Amniotic stem cell (primary cell): ENCODE measurements at places on chromosomes 5 and 9.

DNA sequence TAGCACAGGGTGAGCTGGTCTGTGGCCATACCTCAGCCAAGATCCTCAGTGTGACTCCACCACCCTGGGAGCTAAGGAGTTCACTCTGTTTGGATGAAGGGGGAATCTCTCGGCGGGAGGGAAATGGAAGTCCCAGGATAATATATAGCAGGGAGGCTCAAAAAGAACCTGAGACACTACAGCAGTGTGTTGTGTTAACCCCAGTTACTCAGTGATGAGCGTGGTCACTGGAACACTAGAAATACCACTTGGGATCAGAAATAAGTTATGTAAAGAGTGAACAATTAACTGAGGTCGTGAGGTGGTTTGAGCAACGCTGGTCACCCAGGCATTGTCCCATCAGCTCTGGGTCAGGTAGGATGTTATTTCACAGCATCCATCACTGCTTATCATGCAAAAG is 59.3 kb upstream of the ADAMTS16 start:
- no peak for DNase-seq

GRCh38 chr9:76943054-76943453 is 37.1 kb upstream of the PRUNE2 start:
- DNase-seq, result no peak

GRCh38 chr5:139734539-139734916 is 61.1 kb upstream of the PSD2 start:
- DNase-seq, result no peak

DNA sequence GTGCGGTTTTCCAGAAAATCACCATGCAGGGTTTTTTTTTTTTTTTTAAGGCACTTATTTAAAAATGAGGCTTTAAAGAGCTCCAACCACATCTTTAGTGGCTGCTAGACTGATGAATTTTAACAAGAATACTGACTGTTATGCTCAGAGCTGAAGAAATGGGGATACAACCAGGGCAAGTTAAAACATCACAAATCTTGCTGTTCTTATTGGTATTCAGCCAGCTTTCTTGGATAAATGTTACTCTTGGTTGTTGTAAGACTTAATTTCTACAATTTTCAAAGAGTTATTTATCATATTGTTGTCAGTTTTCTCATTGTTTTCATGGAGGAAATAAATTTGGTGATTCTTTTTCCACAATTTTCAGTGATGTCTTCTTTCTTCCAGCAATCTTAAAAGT is 352.8 kb upstream of the FAM174A start:
- no peak for DNase-seq

DNA sequence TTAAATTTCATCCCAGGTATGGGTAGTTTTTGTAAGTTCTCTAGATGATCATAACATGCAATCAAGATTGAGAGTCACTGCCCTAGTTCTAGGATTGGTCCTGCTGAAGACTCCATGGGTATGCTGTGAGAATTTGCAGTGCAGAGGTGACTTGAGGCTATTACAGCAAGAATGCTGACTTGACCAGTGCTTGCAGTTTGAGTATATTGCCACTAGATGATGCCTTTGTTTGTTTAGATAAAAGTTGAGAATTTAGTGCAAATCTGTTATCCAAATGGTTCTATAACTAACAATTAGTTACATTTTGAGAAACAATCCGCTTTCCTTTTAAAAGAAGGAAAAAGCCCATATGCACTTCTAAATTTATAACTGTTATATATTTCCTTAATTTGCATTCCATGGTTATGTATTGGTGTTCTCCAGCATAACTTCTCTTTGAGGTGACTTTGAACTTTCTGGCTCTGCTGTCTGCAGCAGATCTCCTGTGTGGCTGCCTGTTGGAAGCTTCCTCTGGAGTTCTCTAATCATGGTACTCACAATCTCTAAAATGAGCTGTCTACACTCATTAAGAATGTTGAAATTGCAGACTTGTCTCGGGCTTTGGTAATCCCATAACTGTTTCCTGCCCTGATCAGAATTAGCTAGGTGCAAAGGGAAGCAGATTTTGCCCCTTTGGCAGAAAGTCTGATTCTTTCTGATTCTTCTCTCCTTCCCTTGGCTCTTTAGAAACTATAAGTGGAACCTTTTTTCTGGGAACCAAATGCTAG is 24.9 kb downstream of the MELK start:
- peak; percentile 55 for DNase-seq

DNA sequence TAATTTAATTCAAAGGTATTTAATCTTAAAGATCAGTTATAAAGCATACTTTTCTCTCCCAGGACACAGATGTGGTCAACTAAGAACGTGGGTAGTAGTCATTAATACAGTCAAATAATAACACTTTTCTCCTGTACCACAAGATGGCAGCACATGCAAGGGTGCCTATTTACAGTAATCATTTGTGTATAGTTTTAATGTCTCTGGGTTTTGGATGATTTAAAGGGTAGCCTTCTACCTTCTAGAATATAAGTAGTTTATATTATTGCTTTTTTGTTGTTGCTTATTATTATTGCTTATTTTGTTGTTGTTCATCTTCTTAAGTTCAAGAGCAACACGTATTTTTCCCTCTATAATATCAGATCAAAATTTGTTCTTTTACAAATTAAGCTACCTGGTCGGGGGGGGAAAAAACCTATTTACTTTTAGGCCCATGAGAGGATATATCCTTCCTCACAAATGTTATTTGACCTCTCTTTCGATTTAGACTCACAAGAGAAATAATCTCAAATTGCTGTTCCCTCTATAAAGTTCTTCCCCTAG is 59.6 kb upstream of the SLC27A6 start:
- peak; percentile 2 for DNase-seq

DNA sequence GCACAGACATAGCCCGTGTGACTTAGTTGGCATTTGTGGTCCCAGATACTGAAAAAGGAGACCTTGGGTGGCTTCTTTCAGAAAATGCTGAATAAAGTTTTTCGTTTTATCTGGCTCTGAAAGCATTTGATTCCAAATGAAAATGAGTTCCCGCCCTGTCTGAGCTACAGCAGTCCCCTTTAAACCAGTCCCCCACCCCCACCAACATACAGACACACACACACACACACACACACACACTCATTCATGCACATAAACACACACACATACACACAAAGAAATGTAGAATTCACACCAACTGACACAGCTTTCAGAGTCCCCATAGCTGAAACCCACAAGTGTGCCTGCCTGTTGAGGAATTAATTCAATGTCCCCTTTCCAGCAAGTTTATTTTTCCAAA is 97.0 kb upstream of the SMARCA2 start:
- DNase-seq, result no peak

DNA sequence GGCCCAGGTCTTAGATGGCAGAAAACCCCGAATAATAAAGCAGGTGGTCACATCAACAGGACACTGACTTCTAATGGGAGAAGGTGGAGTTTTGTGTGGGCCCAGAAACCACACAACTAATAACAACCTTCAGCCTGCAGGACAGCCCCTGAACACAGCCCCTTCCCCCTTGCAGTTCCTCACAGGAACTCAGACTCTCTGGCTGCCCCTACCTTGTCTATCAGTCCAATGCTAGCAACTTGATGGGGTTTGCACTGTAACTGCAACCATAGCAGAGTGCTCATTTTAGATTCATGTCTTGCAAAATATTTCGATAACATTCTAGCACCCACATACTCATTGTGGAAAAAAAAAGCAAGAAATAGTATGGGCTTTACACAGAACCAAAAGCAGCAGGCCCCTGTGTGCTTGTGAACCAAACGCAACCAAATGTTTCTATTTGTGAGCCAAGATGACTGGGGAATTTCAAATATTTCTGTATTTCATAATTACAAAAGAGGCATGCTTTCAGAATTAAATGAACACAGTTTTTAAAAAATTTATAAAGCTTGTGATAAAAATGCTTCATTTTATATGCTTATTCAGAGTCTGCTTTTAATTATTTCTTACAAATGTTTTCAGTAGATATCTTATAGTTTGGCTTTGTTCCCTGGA is 62.7 kb upstream of the PDE4D start:
- no peak for DNase-seq

- DNase-seq, result no peak
These were observed 23.5 kb downstream of the SAXO1 start for GRCh38 chr9:19009391-19009965.

- no peak for DNase-seq
These were observed 443.1 kb upstream of the ZNF608 start for GRCh38 chr5:125189531-125189941.

- DNase-seq, result no peak
These were observed 103.9 kb downstream of the DAPK1 start for GRCh38 chr9:87601595-87601994.

- no peak for DNase-seq
These were observed 73.6 kb upstream of the RETREG1 start for GRCh38 chr5:16690243-16690852.

DNA sequence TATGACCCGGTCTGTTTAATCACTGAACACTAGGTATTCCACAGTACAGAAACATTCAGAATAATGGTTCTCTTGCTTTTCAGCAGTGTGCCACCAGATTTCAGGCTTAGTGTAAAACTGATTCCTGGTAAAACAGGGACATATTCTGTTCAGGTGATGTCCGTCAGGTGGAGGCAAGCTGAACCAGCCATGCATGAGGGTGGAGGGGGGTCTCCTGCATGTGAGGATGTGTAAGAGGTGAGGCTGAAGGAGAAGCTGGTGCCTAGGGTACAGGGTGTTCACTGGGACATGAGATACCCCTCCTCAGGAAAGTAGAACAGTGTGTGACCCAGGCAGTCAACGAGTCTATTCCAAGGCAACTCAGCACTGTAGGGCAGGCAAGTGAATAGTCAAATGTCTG is 563.9 kb downstream of the BNC2 start:
- DNase-seq, result no peak

DNA sequence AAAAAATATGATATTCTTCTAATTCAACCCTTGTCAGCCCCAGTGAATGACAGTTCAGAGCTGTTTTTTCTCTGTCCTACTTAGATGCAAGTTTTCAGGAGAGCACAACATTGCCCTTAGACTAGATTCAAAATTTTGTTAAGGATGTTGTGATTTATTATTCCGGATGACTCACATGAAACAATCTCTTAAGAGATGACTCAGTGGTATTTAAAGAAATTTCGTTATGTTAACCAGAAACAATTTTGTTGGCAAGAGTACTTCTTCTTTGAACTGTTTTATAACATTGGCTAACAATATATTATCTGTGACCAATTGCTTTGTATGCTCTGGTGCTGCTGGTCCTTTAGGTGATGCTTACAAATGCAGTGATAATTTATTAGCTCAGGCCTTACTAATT is 132.0 kb downstream of the IZUMO3 start:
- no peak for DNase-seq

DNA sequence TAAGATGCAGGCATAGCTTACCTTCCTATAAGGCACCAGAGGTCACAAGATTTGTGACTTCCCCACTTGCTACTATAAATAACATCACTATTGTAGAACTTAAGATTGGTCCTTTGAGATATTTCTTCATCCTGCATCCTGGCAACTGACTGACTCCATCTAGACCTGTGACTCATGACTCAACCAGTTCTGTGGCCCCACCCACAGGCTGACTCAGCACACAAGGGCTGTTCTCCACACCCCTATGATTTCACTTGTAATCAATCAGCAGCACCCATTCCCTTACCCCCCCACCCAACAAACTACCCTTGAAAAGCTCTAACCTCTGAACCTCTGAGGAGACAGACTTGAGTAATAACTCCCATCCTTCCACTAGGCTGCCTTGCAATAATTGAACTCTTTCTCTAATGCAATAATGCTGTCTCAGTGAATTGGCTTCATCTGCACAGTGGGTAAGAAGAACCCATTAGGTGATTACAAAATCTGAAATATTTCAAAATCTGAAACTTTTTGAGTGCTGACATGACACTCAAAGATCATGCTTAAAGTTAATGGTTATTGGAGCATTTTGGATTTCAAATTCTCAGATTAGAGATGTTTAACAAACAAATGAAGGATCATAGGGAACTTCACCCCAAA is 296.7 kb downstream of the ARL15 start:
- peak; percentile 9 for DNase-seq

- no peak for DNase-seq
These were observed 46.9 kb downstream of the TSSK1B start for GRCh38 chr5:113387844-113388243.

- no peak for DNase-seq
These were observed 20.7 kb upstream of the IL33 start for GRCh38 chr9:6194934-6195333.

DNA sequence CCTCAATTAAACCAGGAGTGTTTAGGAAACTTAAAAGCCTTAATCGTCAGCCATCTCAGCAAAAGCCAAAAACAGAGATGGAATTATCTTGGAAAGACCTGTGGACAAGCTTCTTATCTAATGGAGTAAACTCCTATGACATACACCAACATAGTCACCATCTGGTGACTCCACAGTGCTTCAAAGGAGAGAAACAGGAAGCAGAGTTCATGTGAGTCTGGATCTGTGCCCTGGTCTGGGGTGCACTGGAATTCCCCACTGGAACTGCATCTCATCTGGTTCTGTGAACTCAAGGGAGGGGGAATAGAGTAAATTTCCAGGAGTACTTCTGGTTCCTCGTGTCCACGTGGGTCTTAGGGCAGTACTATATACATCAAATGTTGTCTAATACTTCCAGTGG is 36.3 kb upstream of the KCNN2 start:
- no peak for DNase-seq

DNA sequence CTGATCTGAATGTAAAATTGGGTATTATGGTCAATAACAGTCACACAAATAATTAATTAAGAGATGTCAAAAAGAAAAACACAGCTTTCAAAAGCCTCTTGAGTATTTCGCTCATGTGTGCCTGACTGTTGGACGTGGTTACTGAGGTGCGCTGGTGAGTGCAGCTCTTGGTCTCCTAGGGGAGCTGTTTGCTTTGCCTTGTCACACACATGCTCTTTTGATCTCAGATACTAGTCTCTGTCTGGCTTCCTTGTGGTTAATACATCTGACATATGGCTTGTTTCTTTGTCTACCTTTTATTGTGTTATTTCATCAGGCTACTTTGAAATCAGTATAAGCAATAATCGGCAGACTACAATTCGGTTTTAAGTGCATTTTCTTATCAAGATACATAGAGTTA is 51.5 kb downstream of the PCSK1 start:
- DNase-seq, result no peak

DNA sequence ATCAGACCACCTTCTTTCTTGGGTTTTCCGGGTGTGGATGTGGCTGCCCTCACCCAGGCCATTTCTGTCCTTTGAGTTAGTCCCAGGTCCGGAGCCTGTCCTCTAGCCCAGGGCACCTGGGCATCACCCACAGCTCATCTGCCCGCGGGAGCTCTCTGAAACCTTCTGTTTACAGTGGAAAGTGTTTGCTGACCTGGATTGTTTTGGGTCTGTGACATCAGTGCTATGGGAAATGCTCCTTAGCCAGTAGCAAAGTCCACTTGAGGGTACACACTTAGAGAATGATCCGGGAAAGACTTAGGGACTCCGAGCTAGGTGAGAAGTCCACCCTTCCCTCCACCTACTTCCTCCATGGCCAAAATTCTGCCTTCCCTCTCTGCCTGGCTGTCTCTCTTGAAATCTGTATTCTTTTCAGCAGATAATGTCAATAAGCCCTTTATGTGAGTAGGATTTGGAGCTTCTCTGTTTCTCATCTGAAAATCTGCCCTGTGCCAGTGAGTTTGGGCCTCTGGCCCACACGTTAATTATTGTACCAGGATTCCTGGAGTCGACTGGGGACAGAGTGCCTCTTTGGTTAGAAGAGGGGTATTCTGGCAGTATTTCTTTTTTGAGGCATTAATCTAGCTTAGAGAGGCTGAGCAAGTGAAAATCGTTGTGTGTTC is 19.9 kb downstream of the ABLIM3 start:
- DNase-seq, result no peak

- peak; percentile 93 for DNase-seq
These were observed 86.4 kb downstream of the ADRB2 start for GRCh38 chr5:148912714-148913398.
